GM20000 (cell line): ENCODE measurements at places on chromosomes 1 and 21.
A peak's percentile ranks its signal among the peaks of the same experiment; 100 is the strongest.

GRCh38 chr1:38173157-38173831 is 126.7 kb upstream of the POU3F1 start:
- peak; percentile 48 for DNase-seq

- no peak for DNase-seq
These were observed 170.2 kb downstream of the RUNX1 start for GRCh38 chr21:34878940-34879339.

DNA sequence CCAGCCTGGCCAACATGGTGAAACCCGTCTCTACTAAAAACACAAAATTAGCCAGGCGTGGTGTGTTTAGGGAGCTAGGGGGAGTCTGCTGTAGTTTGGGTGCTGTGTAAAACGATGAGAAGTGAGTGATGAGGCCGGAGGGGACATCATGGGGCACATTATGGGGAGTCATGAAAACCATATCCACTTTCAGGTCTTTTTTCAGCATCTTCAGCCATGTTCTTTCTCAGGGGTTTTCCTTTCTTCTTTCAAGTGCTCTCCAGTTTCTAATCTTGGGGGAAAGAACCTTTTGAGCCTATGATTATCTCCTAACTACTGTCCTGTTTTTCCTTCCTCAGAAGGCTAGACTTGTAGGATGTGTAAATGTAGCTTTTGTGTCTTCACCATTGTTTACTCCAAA is 14.4 kb downstream of the KDM4A start:
- peak; percentile 47 for DNase-seq

DNA sequence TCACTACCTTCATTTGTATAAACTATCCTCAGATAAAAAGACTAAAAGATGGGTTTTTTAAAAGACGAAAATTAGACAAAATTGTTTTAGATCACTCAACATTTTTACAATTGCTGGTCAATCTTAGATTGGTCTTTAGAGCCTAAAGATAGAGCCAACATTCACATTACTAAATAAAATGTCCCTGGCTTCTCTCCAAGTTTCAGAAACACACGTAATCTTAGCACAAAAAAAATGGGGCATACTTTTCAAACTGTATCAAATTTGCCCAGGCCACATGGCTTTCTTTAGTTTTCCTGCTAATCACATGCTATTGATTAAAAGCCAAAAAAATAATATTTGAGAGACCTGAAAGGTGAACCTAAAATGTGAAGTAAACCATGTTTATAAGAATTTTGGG is 288.1 kb downstream of the DPYD start:
- no peak for DNase-seq

DNA sequence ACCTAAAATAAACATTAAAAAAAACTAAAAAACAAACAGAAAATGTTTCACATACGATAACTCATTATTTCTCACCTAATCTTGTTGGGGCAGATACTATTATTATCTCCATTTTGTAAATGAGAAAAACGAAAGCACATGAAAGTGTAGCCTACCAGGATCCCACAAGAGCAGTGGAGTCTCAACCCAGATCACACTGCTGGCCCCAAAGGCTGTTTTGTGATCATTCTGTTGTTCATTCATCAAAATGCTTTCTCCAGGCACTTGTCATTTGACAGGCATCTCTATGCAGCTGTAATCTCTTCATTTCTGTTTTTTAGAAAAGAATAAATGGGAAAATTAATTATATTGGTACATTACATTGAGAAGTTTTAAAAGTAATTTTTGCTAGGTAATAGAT is 67.5 kb downstream of the AK5 start:
- no peak for DNase-seq

- DNase-seq, result no peak
These were observed 15.9 kb downstream of the VPS26C start for GRCh38 chr21:37251294-37251634.

DNA sequence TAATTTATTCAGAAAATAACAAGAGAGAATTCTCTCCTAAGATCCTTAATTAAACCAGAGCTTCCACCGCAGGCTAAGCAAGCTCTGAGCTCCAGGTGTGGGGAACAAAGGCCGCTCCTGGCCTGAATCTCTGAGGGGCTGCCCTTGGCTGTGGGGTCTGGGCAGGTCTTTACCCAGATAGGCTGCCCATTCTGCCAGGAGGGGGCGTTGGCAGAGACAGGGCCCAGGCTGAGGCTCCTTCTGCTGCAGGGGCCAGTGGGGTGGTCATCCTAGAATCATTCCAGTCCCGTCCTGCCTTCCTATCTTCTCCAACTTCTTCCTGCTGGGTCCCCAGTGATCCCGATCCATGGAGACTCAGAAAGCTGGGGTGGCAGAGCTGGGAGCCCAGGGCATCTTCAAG is 82.9 kb upstream of the POU3F1 start:
- DNase-seq, result no peak

- DNase-seq, result peak; percentile 69
These were observed 1.0 kb downstream of the ZBTB17 start for GRCh38 chr1:15974855-15975254.

GRCh38 chr1:84823511-84823910 is 69.5 kb downstream of the LPAR3 start:
- DNase-seq, result no peak

- no peak for DNase-seq
These were observed 155.8 kb downstream of the RYR2 start for GRCh38 chr1:237197470-237198425.

DNA sequence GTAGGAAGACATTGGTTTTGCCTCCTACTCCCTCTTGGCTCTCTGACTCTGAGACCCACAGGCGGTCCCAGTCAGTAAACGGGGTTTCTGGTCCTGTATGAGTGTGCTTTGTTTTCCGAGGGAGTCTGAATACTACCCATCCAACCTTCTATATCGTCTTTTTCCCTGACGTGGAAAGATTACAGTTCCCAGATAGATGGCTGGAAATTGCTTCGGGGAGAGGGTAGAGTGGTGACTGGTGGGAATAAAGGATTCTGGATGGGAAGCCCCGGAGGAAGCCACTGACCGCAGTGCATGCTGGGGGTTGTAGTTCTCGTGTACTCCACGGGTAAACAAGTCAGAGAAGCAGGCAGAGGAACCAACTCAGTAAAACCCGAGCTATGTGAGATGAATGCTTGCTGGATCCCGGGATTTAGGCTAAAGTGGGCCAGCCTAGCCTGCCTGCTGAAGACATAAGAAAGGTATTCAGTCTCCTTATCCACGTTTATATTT is 66.2 kb upstream of the IRF2BP2 start:
- peak; percentile 70 for DNase-seq

DNA sequence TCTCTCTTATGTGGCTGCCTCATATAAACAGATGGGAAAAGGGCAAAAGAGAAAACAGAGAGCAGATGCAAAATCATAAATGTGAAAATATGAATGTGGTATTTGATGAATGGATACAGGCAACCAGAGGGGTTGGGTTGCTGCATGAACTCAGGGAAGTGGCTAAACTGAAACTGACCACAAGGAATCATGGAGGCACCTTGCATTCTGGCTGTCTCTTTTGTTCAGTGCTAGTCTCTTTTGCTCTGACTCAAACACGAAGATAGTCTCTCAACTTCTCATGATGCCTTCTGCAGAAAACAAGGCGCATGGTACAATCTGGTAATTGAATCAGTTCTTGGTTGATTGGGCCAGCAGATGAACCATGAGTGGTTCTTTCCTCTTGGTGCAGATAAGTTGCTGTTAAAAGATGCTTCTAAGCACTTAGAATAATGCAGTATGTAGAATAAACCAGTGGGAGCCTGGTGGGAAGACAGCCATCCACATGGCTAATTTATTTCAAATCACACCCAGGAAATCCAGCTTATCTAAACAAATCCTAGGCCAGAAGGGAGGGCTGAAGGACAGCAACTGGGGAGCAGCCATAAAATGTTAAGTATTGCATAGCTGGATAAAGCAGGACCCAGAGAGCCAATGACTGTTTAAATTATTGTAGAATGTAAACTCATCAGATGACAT is 64.2 kb downstream of the HLX start:
- DNase-seq, result no peak

GRCh38 chr21:32532636-32533035 is 52.7 kb downstream of the TCP10L start:
- DNase-seq, result no peak

- no peak for DNase-seq
These were observed 6.7 kb upstream of the CTSS start for GRCh38 chr1:150772326-150772725.

DNA sequence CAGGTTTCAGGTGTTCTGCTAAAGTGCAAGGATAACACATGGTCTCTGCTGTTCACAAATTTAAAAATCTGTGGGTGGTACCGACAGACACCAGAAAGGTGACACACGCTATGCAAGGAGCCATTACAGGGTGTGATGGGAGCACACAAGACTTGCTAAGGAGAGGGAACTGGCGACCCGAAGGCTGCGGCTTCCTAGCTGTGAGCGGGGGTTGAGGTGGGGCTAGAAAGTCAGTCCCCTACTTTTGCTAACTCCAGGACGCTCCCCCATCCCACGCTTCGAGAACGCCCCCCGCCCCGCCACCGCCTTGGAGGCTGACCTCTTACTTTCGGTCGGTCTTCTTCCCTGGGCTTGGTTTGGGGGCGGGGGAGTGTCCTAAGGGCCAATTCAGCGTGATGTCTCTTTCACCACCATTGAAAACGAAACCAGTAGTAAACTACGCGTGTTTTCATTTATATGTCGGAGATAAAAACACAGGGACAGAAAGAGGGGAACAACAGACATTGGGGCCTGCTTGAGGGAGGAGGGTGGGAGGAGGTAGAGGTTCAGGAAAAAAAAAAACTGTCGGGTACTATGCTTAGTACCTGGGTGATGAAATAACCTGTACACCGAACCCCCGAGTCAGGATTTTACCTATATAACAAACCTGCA is 1.1 kb downstream of the CKS1B start:
- peak; percentile 51 for DNase-seq
